ENCODE measurements at places on chromosomes 2 and 18.

DNA sequence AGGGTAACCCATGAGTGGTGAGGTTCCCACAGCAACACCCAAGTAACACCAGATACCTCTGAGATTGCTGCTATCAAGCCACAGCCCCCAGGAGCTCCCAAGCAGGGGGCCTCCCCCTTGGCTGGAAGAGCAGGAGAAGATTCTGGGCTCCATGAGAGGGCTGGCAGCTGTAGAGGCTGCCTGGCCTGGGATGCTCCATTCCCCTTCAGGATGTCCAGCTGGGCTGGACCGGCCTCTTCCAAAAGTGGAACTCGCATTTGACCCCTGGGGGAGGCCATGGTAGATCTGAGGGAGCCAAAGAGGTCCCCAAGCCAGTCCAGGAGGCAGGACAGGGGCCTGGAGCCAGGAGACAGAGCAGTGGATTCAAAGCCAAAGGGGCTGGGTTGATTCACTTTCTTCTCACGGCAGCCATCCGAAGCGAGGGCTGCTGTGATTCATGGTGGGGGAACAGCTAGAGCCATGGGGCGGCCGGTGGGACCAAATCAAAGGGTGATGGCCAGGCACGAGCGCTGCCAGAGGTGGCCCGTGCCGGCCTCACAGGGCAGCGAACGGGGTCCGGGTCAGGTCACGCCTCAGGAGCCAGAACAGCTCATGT lies 95.3 kb upstream of the ID2 start:
- no peak for DNase-seq

DNA sequence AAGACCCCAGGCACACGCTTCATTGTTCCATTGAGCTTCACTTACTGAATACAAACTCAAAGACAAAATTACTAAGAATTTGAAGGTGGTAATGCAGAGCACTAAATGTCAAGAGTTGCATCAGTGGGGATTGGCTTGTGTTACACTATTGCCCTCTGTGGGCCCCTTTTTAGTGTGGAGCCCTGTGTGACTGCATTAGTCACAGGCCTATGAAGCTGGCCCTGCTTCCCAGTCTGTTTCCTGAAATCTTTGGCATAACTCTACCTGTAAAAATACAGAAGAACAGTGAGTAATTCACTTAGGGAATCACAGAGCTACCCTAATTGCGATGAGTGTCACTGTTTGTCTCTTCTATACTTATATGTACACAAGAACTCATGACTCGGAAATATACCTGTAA lies 40.0 kb upstream of the STPG4 start:
- DNase-seq = no peak

DNA sequence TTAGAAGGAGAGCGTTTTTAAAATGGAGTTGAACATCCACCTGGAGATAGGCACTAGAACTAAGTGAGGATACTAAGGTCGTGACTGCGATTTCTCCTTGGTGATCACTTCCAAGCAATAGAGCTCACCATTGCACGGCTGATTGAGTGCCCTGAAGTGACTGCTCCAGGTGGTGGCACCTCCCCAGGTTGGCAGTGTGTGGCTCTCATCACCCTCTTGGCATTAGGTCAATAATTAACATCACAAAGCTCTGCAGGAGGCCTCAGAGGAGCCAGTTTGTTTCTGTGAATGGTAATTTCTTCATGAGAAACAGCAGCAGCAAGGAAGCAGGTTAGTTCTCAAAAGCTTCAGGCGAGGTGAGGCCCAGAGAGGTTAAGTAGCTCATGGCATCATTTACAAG lies 259.6 kb downstream of the CLIP4 start:
- no peak for DNase-seq

GRCh38 chr2:181861379-181861778 lies 30.2 kb upstream of the ITPRID2 start:
- no peak for DNase-seq

GRCh38 chr2:10378189-10378588 lies 69.9 kb downstream of the ODC1 start:
- DNase-seq = no peak

DNA sequence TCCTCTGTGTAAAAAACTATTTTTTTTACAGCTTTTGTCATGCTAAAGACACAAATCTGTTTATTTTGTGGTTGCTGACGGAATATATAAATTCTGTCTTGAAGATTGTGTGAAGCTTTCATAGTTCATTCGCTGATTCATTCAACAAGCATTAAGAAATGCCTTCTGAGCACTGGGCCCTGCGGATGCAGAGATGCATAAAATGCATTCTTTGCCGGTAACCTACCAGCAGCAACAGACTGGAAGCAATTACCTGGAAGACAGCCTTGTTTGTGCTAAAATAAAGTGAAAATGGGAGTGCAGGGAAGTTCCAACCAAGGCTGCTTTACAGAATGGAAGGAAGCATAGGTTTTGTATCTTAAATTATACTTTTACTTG lies 119.7 kb downstream of the PMAIP1 start:
- DNase-seq = no peak

- DNase-seq = peak; percentile 71
These were observed 37.1 kb downstream of the EVA1A start for GRCh38 chr2:75523313-75524275.

- DNase-seq = no peak
These were observed 11.5 kb upstream of the SNED1 start for GRCh38 chr2:240986787-240987411.

GRCh38 chr2:237915576-237915975 lies 51.2 kb upstream of the UBE2F start:
- DNase-seq = no peak

DNA sequence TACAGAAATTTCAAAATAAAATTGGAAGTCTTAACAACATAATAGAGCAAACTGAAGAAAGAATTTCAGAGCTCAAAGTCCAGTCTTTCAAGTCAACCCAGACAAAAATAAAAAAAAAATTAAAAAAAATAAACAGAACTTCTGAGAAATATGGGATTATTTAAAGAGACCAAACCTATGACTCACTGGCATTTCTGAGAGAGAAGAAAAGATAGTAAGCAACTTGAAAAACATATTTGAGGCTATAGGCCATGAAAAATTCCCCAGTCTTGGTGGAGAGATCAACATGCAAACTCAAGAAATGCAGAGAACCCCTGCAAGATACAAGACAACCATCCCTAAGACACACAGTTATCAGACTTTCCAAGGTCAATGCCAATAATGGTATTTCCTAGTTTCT lies 167.4 kb downstream of the RNF144A start:
- DNase-seq = no peak

DNA sequence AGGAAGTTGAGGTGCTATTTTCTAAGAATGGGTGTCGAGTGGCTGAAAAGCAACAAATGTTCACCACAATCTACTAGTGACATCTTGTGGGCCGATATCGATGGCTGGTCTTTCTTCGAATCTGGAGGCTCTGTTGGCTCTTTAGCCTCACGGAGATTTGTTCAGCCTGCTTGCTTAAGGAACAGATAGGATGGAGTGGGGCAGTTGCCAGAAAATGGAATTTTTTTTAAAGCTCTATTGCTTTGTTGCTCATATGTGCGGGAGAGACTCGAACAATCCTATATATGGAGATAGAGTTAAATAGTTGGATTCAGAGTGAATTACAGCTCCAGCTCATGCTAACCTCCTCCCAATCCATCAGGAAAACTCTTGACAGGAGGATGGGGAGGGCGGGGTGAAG lies 70.9 kb upstream of the LYPD6B start:
- DNase-seq = no peak

DNA sequence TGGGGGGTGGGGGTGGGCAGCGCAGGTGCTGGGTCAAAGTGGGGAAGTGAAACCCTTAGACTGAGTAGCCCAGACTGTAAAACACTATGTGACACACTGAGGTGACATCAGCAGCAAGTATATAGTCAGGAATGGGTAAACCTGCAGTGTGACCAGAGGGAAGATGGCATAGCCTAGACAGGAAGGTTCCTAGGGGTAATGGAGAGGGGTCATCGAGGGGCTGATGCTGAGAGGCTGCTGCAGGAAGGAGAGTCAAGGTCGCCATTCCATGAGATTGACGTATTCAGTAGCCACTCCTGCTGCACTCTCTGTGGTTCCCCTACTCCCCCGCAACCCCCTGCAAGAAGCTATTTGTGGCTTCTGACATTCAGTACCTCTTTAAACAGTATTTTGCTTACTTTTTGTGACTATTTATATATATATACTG lies 111.7 kb downstream of the CHST9 start:
- no peak for DNase-seq

GRCh38 chr2:60357996-60358395 lies 195.5 kb downstream of the BCL11A start:
- DNase-seq = no peak

- DNase-seq = peak; percentile 72
These were observed 67.0 kb downstream of the CHRNA1 start for GRCh38 chr2:174697255-174697654.

- DNase-seq = no peak
These were observed 39.4 kb upstream of the GPAT2 start for GRCh38 chr2:96074156-96074555.

DNA sequence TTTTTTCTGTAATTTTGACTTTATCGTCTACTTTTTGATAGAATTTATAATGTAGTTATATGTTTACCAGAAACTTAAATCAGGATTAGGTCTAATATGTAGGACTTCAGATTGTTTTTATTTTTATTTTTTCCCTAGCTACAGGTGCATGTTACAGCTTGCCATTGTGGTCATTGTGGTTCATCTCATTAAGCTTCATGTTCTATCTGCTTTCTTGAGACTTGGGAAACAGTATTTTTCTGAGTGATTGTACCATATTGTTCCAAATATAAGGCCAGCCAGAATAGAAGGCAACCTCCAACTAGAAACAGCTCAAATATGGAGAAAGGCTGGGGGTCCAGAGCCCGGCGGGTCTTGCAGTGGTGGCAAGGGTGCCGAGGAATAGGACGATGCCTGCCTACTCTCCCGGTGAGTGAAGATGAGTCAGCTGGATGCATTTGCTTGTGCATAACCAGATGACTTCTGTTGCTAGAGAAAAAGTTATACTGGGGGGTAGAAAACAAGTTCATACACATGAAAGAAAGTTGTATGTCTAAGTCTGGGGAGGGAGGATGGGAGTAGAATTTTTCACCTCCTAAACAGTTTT lies 188.4 kb downstream of the CCDC85A start:
- DNase-seq = no peak

- DNase-seq = no peak
These were observed 11.1 kb downstream of the COLEC11 start for GRCh38 chr2:3606028-3606369.

- DNase-seq = no peak
These were observed 157 bp downstream of the PTGR3 start for GRCh38 chr18:75208836-75209128.

GRCh38 chr2:20410556-20411277 lies 36.2 kb upstream of the RHOB start:
- no peak for DNase-seq

- no peak for DNase-seq
These were observed 10.5 kb upstream of the MYCN start for GRCh38 chr2:15929861-15930260.

DNA sequence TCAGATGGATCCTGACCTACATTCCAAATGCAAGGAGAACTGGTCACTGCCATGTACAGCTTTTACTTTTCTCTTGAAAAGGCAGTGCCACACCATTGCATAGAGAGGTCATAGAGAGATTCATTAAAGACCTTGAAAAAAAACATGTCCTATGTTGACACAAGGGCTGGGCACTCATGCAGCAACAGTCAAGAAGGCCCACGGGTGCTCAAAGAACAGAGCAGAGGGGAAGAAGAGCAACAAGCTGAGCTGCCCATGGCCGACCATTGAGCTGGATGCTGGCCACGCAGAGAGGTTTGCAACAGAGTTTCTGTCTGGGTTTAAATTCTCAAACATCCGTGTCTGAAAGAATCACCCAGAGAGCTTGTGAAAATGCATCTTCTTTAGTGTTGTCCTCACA lies 99.1 kb downstream of the ADD2 start:
- DNase-seq = no peak

DNA sequence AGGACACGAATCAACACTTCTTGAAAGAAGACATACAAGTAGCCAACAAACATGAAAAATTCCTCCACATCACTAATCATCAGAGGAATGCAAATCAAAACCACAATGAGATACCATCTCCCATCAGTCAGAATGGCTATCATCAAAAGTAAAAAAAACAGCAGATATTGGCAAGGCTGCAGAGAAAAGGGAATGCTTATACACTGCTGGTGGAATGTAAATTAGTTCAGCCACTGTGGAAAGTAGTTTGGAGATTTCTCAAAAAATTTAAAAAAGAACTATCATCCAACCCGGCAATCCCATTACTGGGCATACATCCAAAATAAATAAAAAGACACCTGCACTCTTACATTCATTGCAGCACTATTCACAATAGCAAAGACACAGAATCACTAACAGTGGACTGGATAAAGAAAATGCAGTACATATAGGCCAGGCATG lies 78.7 kb downstream of the GRB14 start:
- no peak for DNase-seq

GRCh38 chr18:37383036-37383785 lies 182.4 kb downstream of the CELF4 start:
- DNase-seq = no peak

GRCh38 chr2:179818546-179818945 lies 42.9 kb downstream of the ZNF385B start:
- no peak for DNase-seq

GRCh38 chr2:52810460-52810859 lies 957.1 kb upstream of the CHAC2 start:
- no peak for DNase-seq

- no peak for DNase-seq
These were observed 109.8 kb upstream of the YPEL5 start for GRCh38 chr2:30037016-30037415.

- DNase-seq = no peak
These were observed 14.5 kb downstream of the TMEM185B start for GRCh38 chr2:120208381-120209353.

All from DND-41 (cell line).